CD4-positive, alpha-beta T cell treated with Interleukin-21 for 1 hour (primary cell): ENCODE measurements at places on chromosomes 11 and 22.

DNA sequence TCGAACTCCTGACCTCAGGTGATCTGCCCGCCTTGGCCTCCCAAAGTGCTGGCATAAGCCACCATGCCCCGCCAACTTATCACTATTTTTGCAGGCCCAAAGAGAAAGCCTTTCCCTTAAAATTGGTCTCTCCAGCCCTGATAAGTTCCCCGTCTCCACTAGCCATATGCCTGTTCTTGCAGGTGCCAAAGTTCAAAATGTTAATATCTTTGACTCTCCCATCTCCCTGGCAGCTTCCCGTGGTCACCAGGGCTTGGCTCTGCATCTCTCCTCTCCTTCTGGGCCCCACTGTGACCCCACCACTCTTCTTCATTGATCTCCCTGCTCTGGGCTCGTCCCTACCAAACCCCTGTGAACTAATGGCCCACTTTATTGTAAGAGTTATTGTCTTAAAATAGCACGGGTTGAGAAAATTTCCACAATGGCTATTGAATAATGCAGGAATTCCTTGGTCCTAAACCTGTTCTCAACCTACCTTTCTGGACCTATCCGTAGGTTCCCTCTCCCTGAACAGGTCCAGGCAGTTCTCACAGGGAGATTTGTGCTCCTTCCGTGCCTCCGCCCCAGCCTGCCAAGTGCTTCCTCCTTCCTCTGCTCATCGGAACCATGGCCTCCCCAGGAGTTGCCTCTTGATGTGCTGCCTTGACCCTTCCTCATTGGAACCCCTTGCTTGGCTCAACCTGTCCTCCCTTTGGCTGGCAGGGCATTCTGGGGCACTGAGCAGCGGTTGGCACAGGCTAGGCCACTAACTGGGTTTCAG is 147.5 kb downstream of the DSCAML1 start:
- DNase-seq = no peak

DNA sequence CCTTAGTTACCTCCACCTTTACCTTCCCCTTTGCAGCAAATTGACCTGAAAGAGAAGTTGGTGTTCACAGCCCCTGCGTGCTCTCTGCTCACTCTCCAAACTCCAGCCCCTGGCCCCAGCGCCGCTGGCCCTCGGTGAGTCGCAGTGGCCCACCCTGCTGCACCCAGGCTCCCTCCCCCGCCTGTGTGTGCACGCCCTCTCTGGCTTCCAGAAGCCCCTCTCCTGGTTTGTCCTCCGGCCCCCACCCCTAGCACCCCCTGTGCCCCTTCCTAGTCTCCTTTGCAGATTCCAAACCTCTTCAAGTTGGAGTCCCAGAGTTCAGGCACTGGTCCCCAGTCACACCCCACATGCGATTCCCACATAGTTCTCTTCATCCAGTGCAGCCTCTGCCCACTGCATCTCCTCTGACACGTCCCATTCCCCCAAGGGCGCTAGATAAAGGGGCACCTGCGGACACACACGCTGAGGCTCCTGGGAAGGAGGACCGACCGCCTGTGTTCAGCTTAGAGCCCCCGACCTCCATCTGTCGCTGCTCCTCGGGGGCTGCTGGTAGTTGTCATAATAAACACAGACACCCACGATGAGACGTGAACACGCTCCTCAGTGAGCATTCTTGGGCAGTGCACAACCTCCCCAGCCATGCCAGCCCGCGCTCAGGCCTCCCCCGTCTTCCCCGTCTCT is 1.5 kb upstream of the PHRF1 start:
- DNase-seq = no peak

DNA sequence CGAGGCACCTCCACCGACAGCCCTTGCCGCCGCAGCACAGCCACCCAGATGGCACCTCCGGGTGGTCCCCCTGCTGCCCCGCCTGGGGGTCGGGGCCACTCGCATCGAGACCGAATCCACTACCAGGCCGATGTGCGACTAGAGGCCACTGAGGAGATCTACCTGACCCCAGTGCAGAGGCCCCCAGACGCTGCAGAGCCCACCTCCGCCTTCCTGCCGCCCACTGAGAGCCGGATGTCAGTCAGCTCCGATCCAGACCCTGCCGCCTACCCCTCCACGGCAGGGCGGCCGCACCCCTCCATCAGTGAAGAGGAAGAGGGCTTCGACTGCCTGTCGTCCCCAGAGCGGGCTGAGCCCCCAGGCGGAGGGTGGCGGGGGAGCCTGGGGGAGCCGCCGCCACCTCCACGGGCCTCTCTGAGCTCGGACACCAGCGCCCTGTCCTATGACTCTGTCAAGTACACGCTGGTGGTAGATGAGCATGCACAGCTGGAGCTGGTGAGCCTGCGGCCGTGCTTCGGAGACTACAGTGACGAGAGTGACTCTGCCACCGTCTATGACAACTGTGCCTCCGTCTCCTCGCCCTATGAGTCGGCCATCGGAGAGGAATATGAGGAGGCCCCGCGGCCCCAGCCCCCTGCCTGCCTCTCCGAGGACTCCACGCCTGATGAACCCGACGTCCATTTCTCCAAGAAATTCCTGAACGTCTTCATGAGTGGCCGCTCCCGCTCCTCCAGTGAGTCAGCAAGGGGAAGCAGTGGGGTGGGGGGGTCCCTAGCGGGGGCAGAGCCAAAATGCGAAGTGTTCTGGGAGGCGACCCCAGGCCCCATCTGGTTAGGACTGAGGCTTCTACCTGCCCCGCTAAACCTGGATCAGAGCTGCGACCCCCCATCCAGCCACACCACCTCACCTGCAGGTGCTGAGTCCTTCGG is 4.4 kb downstream of the FREY1 start:
- DNase-seq = no peak

- DNase-seq = no peak
These were observed 3.6 kb downstream of the TRABD start for GRCh38 chr22:50189184-50189848.

DNA sequence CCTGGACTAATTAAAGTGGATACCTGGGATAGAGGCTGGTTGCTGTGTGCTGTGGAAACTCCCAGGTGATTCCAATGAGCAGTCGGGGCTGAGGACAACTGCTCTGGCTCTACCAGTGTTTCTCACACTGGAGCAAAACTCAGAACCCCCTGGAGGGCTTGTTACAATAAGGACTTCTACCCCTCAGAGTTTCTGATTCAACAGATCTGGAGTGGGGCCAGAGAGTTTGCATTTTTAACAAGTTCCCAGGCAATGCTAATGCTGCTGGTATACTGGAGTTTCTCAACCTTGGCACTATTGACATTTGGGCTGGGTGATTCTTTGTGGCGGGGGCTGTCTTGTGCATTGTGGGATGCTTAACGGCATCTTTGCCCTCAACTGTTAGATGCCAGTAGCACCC is 353.7 kb downstream of the MIAT start:
- DNase-seq = no peak

- no peak for DNase-seq
These were observed 35.2 kb downstream of the KCNJ4 start for GRCh38 chr22:38419858-38420160.

DNA sequence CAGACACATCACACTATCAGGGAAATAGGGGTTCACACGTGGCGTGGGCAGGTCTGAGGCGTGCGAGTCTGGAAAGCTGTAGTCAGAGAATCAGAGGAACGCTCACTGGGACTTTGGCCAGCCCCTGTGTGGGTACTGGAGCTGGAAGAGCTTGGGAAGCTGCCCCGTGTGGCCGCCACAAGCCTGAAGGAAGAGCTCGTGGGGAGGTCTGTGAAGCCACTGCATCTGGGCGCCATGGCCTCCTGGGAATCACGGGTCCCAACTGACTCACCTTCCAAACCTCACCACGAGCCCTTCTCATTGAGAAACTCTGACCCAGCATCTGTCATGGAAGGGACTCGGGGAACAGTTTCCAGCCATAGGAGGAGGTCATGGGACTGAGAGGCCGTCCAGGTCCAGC is 5.9 kb upstream of the MRGPRF start:
- DNase-seq = no peak

- DNase-seq = no peak
These were observed 38.2 kb upstream of the NARS2 start for GRCh38 chr11:78612721-78613377.

- no peak for DNase-seq
These were observed 718.1 kb downstream of the NTM start for GRCh38 chr11:132088551-132088950.

- no peak for DNase-seq
These were observed 71.3 kb downstream of the BBOX1 start for GRCh38 chr11:27111896-27112295.

DNA sequence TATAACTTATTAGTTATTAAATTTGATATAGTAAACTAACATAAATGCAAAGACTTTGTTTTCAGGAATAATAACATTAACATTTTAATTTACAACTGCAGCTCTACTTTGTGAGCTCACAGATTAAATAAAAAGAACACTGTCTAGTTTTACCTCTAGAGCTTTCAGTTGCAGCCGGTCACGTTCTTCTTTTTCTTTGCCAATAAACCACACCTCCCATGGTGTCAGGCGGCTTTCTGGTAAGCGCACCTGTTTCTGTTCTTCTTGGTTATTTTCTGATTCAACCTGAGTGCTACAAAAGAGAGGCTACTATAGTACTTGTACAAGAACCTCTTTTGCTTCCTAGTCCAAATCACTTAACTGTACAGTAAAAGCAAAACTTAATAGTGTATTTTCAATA is 5.8 kb downstream of the CCDC34 start:
- no peak for DNase-seq

DNA sequence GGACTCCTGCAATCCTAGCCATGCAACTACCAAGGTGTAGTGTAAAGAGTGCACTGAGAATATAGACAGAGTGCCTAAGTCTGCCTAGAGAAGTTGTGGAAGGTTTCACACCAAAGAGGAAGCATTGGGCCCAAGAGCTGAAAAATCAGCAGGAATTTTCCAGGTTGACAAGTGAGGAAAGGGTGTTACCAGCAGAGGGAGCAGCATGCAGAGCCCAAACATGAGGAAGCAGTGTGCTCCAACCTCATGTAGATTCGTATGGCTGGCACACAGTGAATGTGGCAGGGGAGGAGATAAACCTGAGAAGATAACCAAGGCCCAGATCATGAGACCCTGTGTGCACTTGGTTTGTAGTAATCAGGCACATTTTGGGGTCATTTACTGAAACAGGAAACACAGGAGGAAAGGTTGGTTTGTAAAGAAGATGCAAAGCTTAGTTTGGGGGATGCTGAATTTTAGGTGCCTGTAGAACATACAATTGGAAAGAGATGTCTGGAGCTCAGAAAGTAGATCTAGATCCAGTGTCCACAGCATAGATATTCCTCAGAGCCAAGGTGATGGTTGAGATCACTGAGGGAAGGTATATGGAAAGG is 1.7 kb downstream of the HPX start:
- DNase-seq = peak; percentile 50

DNA sequence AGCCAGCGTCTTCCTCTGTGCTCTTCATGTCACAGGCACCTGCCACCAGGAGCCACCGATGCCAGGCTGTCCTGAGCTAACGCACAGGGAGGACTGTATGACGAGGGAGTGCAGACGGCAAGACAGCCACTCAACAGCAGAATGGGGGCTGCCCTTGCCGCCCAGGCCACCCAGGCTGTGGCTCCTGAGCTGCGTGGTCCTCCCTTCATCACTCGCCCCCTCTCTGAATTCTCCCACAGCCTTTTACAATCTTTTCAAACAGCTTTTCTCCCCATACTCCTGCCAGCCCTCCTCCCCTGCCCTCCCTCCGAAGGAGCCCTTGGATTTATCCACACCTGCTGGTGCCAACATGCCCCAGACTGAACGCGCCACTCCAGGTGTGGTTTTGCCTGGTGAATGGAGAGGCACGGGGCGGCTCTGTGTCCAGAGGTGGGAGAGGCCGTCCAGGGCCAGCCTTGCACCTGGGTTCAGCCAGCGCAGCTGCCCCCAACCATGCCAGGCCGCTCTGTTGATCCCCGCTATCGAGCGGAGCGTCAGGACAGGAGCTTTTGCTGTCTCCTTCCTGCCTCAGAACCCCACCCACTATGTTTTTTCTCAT is 22.0 kb downstream of the OVOL1 start:
- no peak for DNase-seq

DNA sequence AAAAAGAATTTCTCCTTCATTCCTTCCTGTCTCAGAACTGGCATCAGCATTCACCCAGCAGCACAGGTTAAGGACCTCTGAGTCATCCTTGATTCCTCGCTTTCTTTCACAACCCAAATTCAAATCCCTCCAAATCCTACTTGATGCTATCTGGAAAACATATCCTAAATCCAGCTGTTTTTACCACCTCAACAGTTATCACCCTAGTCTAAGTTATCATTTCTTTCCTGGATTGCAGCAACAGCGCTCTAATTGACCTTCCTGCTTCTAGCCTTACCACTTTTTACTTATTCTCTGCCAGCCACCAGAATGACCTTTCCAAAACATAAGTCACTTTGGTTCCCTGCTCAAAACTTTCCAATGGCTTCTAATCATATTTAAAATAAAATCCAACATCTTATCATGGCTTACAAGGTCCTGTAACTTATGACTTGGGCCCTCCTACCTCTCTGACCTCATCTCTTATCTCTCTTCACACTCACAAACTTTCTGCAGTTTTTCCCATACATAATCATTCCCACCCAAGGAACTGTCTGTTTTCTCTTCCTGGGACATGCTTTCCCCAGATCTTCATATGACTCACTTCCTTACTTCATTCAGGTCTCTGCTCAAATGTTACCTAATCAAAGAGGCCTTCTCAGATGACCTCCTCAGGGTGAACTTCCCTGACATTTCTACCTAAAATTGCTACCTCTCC is 119.4 kb downstream of the TTC28 start:
- DNase-seq = no peak

DNA sequence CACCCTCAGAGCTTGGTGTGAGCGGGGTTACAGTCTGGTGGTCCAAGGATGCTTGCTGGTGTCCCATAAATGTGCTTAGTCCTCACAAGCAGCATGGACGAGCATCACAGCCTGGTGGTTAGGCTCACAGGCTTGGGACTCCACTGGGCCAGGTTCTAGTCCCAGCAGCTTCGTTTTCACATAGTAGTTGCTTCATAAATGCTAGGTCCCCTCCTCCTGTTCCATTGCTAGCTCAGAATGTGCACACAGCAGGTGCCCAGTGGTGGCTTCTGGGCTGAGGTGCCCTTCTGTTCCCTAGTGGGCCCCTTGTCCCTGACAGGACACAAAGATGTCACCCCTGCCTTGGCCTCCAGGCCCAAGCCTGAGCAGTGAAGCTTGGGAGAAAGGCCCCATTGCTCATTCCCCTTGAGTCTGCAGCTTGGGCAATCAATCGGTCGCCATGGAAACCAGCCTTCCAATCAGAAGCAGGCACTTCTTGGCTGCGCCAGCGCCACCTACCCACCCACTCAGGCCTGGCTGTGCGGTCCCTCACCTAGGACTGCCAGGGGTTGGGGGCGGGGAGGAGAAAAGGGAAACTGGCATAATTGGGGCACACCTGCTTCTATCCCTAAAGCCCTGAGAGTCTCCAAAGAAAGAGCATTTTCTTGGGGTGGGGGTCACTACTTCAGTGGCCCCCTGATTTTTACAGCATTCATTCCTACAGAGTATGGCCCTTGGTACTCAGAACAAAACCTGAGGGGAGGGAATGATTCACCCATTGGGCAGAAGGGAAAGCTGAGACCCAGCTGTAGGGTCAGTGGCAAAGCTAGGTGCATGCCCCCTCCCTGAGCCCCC is 48.1 kb downstream of the CYTH4 start:
- peak; percentile 41 for DNase-seq

DNA sequence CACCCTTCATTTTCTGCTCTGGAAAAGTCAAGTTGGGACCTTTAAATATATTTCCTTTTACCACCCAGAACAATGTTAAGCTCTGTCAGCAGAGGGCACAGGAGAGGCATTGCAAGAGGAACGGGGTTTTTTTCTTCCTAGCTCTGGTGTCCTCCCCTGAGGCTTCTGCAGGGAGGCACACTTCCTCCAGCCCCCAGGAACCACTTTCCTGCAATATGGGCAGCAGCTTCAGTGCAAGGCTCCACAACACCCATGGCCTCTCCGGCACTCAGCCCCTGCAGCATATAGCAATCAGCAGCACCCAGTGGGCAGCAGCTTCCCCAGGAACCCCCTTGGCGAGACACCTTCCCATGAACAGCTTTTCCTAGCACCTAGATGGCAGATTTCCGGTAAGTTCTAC is 101.4 kb downstream of the SYT9 start:
- DNase-seq = peak; percentile 12
